ENCODE measurements at places on chromosomes 2 and 18.
A peak's percentile ranks its signal among the peaks of the same experiment; 100 is the strongest.

DNA sequence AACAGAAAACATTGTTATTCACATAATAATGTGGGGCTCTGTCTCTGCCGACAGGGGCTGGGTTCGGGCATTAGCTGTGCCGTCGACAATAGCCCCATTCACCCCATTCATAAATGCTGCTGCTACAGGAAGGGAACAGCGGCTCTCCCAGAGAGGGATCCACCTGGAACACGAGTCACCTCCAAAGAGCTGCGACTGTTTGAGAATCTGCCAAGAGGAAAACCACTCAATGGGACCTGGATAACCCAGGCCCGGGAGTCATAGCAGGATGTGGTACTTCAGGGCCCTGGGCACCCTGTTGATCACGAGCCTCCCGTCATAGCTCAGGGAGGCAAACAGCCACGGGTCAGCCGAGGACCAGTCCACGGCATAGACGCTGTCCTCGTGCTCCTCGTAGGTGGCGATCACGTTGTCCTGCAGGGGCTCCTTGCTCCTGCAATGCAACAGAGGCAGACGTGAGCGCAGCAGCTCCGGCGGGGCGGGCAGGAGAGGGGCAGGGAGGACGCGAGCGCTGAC lies 188.5 kb downstream of the EIPR1 start:
- DNase-seq = peak; percentile 29

GRCh38 chr18:50218432-50219197 lies 23.7 kb upstream of the MYO5B start:
- DNase-seq = no peak

GRCh38 chr2:54122939-54123338 lies 7.5 kb downstream of the ACYP2 start:
- DNase-seq = no peak

DNA sequence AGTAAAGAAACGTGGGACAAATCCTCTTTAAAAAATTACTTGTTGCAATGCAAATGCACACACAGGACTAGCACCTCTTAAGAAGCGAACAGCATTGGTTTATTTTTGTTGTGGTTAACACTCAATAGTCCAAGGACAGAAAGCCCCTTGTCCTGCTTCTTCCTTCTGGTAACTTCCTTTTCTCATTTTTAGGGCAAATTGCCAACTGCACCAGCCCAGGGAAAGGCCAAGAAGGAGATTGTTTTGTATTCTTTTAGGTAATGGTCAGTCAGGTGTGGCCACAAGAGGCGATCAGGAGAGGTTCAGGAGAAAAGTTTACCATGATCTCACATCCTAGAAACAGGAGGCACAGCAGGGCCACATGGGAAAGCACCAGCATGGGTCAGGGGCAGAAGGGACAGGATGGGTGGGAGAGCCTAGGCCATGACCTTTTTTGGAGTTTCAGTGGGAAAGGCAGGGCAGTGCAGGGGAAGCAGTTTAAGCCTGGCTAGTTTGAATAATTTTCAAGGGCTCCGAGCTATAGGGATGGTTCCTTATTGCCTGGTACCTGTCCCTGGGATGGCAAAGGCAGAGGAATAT lies 73.0 kb downstream of the CHRNA1 start:
- no peak for DNase-seq

- no peak for DNase-seq
Observed at GRCh38 chr2:113116100-113116958, 11.1 kb upstream of the IL1RN start.
